ENCODE measurements at places on chromosomes 11 and 22. TPM values are rescaled to one million over a fixed set of nuclear protein-coding genes. Genes with fewer than 3 reads are reported as not detected.

Gene TMPRSS4
- total RNA-seq = not detected

Gene SOX6
- 8.3 TPM for total RNA-seq

Gene EXPH5
- 0.84 TPM for total RNA-seq

Gene TSGA10IP
- total RNA-seq = 7.3 TPM

DNA sequence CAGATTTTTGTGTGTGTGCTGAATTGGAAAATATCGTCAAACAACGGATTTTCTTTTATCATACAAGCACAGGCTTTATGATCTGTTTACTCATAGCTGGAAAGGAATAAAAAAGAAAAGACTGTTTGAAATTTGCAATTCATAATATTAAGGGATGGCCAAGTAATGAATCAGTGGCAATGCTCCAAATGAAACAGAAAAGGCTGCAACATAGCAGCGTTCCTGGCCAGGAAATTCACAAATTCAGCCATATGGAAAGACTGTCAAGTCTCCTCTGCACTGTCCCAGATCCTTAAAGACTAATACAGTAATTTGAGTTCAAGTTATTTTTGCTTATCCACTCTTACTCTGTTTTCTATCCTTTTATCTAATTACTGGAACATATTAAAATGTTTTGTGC, 98.2 kb downstream of the MSANTD4 start:
- no peak for DNase-seq

- DNase-seq = peak; percentile 37
These were observed 81.9 kb downstream of the UVRAG start for GRCh38 chr11:75896843-75897419.

- DNase-seq = no peak
These were observed 10.4 kb downstream of the OR52K2 start for GRCh38 chr11:4459500-4459899.

- DNase-seq = peak; percentile 87
These were observed 64.5 kb upstream of the B3GAT1 start for GRCh38 chr11:134476435-134477021.

All from neural progenitor cell (in vitro differentiated cells).